ENCODE measurements at places on chromosomes 13 and 19.

DNA sequence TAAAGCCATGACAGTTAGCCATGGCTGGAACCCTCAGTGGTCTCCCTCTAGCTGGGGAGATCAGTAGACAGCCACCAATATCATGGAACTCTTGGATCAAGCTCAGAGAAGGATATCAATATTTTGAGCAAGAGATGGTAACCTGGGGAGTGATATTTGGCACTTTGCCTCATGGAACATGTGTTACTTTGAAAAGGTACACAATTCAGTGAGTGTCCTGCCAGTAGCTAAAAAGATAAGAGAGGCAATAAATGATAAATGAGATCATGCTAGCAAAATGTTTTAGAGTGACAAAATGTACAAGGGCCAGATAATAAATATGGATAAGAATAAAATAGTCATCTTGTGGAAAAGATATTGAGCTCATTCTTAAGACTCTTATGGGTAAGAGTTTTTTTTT is 1618.7 kb downstream of the OLFM4 start:
- no peak for DNase-seq

DNA sequence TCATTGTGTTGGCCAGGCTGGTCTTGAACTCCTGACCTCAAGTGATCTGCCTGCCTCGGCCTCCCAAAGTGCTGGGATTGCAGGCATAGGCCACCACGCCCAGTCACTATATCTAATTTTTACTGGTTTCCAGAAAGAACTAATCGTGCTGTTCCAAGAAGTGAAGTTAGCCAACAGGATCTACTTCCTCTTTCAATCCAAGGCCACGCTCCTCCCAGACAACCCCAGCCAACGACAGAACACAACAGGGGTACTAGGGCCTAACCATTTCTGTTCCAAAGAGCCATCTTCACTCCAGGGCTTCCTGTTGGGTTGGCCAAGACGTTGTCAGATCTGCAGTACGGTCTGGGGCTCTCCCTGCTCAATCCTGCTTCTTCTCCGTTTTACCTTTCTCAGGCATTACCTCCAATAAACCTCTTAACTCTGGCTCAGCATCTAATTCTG is 7.0 kb upstream of the LSM14A start:
- no peak for DNase-seq

DNA sequence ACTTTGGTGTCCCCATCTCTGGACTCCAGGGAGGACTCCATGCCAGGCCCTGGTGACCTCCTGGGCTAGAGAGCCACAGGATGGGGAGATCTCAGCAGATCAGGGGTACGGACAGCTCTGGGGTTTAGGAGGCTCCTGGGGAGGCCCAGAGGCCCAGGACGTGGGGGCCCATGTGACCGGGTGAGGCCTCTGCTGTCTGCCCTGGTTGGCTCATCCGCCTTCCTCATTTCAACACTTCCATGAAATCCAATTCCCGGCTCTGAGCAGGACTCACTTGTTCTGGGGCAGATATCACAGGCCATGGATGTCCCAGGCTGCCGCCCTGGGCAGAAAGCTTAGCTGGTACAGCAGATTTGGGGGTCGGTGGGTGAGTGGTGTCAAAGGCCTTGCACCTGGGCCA is 1.1 kb upstream of the PRAM1 start:
- no peak for DNase-seq

- DNase-seq: no peak
These were observed 583.7 kb upstream of the SPRY2 start for GRCh38 chr13:80924596-80924995.

DNA sequence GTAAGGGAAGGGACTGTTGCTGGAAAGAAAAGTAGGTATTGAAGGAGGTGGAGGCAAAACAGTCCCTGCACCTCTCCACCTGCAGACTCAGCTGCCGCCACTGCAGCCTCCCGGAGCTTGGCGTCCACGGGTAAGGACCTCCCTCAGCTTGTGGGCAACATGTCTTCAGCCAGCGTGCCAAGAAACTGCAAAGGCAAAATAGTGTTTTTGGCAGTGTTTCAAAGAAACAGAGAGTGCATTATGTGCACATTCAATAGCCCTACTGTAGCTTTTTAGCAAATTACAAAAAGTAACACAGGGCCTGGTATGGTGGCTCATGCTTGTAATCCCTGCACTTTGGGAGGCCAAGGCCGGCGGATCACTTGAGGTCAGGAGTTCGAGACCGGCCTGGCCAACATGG is 57.4 kb downstream of the ATP11A start:
- no peak for DNase-seq

- peak; percentile 35 for DNase-seq
These were observed at the start of gene SLITRK6 for GRCh38 chr13:85799097-85799582. Gene SLITRK6, minus strand, starts transcription at chr13:85799419. Its CDS starts 2,911 bp downstream, at chr13:85796508.

GRCh38 chr13:62627226-62627625 is 1211.6 kb upstream of the PCDH20 start:
- no peak for DNase-seq

GRCh38 chr19:30293051-30293785 is 79.0 kb upstream of the ZNF536 start:
- DNase-seq: no peak
